Activated CD8-positive, alpha-beta memory T cell treated with anti-CD3 and anti-CD28 coated beads for 1 hour (primary cell): ENCODE measurements at places on chromosomes 4 and X.

DNA sequence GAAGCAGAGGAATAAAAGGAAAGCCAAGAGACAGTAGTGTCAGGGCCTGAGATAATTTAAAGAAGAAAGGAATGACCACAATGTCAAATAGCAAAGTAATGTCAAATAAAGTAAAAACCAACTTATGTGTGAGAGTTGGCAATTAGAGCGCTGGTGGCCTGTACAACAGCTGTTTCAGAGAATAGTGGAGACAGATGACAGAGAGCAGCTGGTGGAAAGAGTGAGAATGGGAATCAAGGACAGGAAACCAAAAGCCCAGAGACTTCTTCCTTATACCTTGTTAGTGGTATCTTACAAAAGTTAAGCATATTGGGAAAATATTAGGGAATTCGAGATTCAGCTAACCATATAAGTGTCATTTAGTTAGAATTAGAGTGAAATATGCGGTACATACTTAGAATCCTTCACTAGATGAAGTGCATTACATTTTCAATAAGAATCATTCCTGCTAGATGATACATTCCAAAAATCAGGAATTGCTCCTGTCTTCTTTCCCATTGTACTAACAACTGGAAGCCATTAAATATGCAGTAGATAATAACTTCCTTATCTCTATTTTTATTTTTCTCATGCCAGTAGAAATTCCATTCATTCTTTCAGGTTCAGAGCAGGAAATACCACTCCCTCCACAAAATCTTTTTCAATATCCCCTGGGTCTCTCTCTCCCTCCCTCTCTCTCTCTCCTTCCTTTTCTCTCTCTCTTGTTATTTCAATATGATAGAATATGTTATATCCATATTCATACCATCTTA is 525.4 kb downstream of the CENPC start:
- DNase-seq: no peak

DNA sequence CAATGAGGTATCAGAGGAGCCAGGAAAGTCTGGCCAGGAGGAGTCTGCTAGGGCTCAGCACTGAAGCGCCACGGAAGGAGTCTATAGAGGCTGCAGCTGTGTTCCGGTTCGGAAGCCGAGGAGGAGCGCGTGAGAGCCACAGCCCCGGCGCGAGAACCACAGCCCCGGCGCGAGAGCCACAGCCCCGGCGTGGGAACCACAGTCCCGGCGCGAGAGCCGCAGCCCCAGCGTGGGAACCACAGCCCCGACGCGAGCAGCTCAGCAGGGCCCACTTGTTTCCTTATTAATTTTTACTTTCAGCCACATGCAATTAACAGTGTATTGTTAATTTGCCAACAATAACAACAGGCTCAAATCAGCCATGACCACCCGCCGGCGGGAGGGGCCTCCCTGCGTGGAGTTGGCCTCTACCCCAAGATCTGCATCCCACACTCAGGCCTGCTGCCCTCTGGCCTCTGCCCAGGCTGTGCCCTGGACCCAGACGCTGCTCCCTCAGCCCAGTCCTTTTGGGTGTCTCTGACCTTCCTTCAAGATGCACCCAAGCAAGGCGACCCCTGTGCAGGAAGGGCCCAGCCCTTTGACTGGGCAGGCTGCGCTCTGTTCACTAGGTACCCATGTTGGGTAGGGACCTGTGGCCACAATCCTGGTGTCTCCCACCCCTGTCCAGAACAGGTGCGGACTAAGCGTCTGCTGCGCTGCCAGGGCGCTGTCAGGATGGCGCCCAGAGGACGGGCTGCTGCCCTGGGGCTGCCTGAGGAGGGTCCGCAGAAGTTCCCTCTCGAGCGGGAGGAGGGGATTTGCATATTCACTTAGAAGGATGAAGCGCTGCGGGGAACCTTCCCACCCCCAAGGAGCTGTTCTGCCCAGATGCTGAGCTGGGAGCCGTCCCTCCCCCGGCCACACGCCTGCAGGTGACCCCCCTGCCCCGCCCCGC is 113.8 kb downstream of the ADRA2C start:
- DNase-seq: no peak

DNA sequence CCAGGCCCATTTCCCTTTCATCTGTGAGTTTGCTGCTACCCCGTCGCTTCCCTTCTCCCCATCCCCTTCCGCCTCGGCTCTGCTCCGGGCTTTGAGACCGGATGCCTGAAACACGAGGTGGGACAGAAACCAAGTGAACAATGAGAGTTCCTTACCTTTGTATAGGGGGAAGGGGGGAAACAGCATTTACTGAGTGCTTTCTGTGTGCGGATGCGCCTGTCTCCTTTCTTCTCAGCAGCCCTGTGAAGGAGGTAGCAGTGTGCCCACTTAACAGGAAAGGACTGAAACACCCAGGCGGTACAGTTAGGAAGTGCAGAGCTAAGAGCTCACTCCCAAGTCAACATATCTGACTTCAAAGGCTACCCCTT is 43.2 kb upstream of the TMSB15B start:
- no peak for DNase-seq

- DNase-seq: peak; percentile 26
These were observed 30.4 kb downstream of the ELF4 start for GRCh38 chrX:130079824-130080406.

DNA sequence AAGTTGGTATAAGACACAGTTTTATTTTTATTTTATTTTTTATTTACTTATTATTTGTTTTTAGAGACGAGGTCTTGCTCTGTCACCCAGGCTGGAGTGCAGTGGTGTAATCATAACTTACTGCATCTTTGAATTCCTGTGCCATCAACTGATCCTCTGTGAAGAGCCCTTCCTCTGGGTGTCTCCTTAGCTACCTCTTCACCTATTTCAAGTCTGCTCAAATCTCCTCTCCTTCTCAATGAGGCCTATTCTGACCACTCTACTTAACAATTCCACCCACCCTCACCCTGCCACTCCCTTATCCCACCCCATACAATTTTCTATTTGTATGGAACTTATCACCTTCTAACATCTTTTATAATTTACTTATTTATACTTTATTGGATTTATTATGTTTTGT is 183.4 kb downstream of the PPP3CA start:
- DNase-seq: no peak

DNA sequence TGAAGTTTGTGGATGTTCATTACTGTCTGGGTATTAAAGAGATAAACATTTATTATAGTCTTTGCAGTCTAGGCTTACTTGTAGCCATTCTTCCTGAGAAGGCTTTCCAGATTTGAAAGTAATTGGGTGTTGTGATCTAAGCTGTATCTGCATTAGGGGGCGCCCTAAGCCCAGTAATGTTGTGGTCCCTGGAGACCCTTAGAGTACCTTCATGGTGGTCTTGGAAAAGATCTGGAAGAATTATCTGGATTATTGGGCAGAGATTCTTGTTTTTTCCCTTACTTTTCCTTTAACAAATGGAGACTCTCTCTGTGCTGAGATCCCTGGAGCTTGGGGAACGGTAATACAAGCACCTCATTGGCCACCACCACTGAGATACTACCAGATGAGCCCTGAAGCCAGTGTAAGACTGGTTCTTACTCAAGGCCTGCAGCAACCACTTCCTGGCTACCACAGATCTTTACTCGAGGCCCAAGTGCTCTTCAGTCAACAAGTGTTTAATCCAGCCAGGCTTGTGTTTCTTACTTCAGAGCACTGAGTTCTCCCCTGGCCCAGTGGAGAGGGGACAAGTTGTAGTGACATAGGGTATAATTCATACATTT is 63.1 kb downstream of the RTL3 start:
- DNase-seq: no peak
